ENCODE measurements at places on chromosomes 7 and 10. TPM values are rescaled to one million over a fixed set of nuclear protein-coding genes. Genes with fewer than 3 reads are reported as not detected.

AKR1C4 gene
- polyA plus RNA-seq = not detected

NACAD gene
- polyA plus RNA-seq = 0.36 TPM

GIMAP6 gene
- polyA plus RNA-seq = not detected

MINDY3 gene
- 11.9 TPM for polyA plus RNA-seq

OR2A1 gene
- polyA plus RNA-seq = not detected

ACHE gene
- polyA plus RNA-seq = 0.05 TPM

VSTM2A gene
- not detected for polyA plus RNA-seq

PGAM2 gene
- 0.16 TPM for polyA plus RNA-seq

ADAMTS14 gene
- polyA plus RNA-seq = 1.2 TPM

- DNase-seq = no peak
These were observed 7.1 kb upstream of the GSTO1 start for GRCh38 chr10:104247513-104248146.

DNA sequence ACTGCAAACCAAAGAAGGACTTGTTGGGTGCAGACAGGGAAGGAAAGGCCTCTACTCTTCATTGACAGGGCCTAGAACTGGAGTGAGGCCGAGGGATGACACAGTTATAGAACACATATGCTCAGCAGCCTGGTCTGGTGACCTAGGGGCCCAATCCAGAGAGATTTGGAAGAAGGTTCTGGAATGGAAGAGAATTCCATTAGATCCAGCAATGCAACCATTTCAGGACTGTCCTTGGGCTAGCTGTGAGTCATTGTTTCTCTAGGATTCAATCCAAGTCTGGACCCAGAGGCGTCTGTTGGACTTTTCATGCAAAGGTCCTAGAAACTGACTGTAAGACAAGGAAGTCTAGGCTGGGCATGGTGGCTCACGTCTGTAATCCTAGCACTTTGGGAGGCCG, 59.2 kb downstream of the WIPF3 start:
- DNase-seq = peak; percentile 78

DNA sequence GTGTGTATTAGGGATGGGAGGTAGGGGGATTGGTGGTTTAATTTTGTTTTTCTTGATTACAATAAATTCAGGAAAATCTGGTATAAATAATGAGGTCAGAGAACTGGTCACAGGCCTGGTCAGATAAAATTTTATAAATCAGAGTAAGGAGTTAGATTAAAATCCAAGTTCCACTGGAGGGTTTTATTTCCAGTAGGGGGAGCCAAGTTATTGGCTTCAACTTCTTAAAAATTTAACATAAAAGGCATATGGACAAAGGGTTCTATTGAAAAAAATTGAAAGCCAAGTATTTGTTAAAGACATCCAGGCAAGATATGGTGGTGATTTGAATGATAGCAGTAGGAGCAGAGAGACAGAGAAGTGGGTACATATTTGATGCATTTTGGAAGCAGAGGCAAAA, 763.3 kb downstream of the SORCS1 start:
- no peak for DNase-seq

DNA sequence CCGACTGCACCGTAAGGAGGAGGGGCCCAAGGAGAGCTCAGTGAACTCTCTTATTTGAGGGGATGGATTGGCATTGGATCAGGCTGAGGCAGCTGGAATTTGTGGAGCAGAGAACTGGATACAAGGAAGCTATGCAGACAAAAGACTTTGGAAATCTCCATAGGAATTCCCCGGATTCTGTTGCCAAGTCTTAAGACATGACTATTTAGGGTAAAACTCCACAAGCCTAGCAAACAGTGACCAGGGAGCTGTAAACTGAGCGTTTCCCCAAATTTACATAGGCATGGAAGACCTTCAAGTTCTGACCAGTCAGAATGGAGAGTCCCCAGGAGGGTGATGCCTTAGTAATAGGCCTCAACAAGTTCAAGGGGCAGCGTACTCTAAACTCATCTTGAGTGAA, 82.5 kb upstream of the PCBD1 start:
- no peak for DNase-seq

- no peak for DNase-seq
These were observed 131.0 kb upstream of the GAD2 start for GRCh38 chr10:26085549-26085948.

DNA sequence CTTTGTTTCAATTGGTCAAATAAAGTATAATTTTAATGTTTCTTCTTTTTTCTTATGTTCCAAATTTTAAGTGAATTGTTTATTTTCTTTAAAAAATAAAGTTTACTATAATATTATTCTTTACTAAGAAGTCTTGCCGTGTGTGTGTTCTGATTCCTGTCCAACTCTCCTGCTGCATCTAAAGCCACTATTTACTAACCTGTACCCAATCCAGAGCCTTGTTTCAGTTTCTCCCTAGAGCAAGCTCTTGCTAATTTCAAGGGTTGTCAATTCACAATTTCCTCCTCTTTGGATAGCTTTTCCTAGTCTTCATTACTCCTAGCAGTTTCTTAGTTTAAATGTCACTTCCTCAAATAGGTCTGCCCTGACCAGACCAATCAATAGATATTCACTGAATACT, 314.9 kb upstream of the SEMA3A start:
- no peak for DNase-seq

DNA sequence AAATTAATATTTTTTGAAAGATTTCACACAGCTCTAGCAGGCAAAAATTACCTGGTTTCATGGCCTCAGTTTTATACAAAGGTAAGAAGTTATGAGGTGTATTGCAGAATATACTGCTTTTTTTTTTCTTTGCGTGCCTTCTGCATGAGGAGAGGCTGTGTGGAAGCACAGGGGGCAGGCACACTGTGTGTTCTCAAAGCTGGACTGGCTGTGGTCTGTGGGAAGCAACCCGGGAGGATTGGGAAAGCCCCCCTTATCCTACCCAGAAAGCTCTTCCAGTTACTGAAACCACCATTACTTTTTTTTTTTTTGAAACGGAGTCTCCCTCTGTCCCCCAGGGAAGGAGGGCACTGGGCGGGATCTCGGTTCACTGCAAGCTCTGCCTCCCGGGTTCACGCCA, 25.0 kb downstream of the ADARB2 start:
- no peak for DNase-seq

GRCh38 chr7:106793015-106793975, 71.8 kb upstream of the PIK3CG start:
- DNase-seq = no peak

DNA sequence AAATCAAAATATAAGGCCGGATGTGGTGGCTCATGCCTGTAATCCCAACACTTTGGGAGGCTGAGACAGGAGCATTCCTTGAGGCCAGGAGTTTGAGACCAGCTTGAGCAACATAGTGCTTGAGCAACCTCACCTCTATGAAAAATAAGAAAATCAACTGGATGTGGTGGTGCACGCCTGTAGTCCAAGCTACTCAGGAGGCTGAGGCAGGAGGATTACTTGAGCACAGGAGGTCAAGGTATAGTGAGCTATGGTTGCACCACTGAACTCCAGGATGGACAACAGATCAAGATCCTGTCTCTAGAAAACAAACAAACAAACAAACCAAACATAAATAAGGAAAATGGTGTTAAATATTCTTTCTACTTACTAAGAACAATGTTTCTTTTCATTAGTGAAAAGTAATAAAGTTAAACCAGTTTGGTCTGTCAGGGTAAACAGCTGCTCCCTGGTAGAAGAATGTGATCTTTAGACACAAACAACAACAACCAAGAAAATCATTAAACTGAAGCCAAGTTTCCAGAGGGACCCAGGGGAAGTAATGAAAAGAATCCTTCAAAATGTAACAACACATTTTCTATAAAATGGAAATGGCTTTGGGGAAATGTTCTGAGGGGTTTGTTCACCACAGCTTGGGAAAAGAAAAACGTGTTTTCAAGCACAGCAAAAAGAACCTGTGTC, 17.5 kb upstream of the BAG3 start:
- no peak for DNase-seq

- no peak for DNase-seq
These were observed 1.5 kb downstream of the ANKRD61 start for GRCh38 chr7:6032641-6033040.

DNA sequence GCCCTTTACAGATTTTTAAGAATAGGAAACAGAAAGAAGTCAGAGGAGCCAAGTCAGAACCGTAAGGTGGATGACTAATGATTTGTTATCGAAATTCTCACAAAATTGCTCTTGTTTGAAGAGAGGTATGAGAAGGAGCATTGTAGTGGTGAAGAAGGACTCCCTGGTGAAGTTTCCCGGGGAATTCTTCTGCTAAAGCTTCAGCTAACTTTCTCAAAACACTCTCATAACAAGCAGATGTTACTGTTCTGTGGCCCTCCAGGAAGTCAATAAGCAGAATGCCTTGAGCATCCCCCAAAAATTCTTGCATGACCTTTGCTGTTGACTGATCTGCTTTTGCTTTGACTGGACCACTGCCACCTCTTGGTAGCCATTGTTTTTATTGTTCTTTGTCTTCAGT, 152.9 kb downstream of the HGF start:
- DNase-seq = no peak

DNA sequence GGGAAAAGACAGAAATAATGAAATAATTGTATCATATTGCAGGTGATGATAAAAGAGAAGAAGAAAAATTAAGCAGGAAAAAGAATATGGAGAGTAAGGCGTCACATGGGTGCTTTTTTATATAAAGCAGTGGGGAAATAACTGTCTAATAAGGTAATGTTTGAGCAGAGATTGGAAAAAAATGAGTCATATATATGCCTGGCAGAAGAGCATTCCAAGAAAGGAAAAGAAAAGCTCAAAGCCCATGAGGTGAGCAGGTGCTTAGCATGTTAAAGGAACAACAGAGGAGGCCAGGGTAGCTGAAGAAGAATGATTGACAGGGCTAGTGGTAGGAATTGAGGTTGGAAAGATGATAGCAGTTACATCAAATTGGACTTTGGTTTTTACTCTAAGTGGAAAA, 739.5 kb downstream of the SORCS1 start:
- DNase-seq = no peak

DNA sequence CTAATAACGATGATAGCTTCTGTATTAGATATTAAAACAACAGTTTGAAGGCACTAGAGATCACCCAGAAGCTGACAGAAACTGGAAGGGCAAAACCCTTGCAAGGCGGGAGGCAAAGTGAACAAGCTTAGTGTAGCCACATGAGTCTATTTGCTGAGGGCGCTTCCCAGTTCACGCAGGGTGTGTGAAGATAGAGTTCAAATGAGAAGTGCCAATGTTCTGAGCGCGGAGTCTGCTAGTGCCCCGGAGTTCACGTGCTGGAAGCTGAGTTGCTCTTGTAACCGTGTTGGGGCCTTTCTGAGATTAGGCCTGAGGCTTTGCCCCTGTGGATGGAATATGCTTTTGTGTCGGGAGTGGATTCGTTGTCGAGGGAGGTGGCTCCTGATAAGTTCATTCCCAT, 16.6 kb upstream of the GTPBP4 start:
- DNase-seq = no peak

- DNase-seq = no peak
These were observed 6.5 kb upstream of the NAMPT start for GRCh38 chr7:106291247-106291646.

GRCh38 chr7:74023092-74023536, 4.9 kb upstream of the ELN start:
- DNase-seq = no peak

DNA sequence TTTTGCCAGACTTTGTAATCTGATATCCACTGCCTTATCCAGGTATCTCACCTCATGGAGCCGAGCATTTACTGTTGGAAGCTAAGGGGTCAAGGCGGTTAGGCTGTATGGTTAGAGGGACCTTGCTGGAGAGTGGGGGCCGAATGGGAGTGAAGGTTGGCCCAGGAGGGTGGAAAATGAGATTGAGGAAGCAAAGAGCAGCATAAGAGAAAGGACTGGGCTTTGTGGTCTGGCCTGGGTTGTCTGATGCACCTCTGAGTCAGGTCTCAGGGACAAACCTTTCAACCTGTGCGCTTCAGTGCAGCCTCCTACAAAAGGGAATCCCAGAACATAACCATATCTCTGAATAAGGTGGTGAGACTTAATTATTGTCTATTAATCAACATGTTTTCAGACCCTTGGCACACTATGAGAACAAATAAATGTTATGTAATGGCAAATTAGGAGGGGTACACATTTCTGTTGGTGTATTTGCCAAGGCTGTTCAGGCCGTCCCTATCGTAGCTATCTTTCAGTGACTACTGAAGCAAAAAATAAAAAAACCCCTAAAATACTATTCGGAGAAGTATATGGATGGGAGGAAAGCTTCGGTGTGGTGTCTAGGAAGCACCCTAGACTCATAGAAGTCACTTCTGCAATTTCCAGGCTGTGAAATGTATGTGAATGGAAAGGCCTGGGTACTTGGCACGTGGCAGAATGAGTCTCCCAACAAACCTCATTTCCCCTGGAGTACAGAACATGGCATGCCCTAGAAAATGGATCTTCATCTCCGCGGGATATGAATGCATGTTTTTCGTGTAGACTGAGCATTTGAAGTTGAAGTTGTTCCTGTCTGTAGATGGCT, 4.3 kb downstream of the CAMK1D start:
- no peak for DNase-seq

DNA sequence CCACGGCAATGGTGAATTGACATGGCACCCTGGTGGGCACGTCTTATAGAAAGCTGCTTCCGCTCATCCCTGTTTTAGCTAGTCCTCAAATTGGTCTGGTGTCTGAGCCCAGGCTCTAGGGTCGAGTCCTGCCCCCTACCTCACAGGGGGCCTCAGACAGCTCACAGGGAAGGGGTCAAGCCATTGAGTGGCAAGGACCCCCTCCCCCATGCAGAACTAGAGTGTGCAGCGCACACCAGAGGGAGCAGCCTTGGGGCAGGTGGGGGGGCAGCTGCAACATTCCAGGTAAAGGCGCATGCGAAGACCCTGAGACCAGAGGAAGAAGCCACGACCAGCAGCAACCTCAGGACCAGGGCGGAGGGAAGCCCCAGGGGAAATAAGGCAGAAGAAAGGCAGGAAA, 240.4 kb upstream of the PPP2R2D start:
- DNase-seq = no peak

DNA sequence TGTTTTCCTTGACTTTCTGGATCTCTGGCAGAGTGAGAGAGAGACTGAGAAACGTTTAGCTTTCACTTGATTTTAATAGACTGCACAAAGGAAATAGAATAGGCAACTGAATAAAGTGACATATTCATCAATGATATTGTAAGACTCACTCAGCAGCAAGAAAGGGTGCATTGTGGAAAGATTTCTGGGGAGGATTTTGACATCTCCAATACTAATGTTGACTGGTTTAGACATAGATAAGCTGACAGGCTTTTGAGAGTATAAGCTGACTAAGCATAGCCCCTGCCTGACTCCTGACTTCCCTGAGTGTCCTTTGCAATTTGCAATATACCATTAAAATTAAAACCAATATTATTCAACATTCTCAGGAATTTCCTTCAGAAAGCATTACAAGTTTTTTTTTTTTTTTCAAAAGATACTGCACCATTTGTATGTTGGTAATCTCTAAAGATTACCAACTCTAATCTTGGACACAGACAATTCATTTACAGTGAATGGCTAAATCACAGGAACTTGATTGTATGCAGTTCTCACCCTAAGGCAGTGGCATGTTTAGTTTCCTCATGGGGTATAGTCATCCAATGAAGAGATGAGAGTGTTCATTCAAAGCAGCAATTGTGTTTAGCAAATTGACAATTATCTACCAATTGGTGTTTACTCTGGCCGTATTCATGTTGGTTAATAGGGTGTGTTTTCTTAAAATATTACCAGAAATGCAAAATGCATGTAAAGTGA, 325.6 kb downstream of the SORCS3 start:
- no peak for DNase-seq

GRCh38 chr7:95391761-95392160, 4.4 kb downstream of the PON3 start:
- DNase-seq = no peak
